Stimulated activated memory B cell treated with anti-CD40 and anti-IgM and Interleukin-4, amounts not matched to agents 10 μg/mL and 1 μg/mL and 100 μg/mL, for 72 hours (primary cell): ENCODE measurements at places on chromosomes 5 and 9.

DNA sequence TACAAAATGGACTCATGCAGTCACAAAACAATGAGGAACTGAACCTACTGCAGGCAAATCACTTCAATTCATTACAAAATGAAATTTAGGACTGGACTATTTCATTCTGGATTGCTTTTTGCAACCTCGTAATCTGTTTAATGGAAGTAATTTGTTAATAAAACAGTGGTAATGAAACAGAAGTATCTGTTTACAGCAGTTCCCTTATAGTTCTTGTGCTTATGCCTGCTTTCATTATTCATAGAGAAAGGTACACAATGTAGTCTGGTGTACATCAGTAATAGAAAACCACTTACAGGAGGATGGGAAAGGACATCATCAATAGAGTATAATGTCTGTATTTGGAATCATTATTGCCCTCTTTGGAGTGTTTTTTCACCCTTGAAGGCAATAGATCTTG is 389.2 kb upstream of the NUDT12 start:
- no peak for ATAC-seq

DNA sequence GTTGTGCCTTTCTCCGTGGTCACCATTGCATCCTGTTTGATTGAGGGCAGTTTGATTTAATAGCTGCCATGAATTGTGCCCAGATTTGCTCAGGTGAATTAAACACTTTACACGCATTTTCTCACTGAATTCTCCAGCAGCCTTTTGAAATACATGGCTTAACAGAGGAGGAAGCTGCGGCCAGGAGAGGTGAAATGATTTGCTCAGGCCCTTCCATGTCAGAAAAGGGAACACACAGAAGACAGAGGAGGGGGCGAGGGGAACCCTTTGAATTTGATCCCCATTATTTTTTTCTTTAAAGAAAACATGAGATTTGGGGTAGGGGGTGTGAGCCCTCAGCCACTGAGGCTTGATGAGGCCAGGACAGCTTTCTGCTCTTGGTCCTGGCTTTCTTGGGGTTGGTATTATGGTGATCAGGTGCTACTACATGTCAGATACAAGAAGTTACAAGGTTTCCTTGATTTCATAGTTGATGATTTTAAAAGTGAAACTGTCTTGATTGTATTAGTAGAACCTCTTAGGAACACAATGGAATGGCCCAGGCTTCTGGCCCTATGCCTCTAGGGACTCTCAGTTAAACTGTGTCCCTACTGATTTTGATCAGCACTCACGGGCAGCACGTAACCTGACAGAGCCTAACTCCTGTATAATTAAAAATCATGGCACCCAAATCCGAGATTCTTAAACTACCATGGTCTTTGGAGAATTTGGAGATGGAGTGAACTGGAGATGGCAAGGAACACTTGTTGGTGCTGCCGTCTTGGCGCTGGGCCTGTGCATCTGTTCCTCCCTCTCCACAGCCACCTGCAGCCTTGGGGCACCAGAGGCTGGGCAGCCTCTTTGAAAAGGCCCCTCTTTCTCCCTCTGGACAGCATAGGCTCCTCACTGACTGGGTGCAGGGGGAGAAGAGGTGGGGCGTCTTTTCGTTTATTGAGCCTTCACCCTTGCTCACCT is 107.9 kb downstream of the TRIO start:
- peak; percentile 67 for ATAC-seq

DNA sequence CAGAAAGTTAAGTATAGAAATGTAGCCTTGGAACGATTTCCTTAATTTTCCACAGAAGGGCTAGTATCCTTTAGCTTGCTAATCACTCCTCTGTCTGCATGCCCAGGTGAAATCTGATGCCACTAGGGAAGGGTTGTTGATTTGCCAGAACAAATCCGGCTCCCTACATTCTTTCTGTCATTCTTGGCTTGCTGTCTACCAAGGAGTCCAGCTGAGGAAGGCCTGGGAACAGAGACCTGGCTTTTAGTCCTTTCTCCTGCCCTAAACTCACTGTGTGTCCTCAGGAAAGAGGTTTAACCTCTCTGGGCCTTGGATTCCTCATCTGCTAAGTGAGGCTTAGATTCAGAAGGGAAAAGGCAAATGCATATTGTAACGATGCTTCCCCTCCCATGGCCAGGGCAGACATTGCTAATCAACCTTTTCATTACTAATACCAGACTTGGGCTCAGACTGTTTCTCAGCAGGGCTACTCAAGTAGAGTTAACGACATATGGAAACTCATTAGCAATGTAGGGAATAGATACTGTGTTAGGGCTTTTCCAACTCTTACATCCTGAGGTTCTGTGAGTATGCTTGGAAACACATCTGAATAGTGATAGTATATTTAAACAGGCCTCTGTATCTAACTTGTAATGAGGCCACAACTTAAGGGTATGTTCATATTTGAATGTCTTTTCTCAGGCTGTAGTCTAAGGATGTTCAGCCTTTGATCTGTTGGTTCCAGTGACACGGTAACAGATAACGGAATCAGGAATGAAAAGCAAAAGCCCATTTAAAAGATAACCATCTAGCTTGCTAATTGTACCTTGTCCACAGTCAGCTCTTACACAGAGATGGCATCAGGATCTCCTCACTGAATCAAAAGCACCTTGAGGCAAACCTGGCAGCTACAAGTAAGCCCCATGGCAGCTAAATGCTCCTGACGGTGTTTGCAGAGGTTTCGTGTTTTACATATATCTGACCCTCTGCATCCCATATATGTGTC is 4.1 kb downstream of the GALNT10 start:
- no peak for ATAC-seq

DNA sequence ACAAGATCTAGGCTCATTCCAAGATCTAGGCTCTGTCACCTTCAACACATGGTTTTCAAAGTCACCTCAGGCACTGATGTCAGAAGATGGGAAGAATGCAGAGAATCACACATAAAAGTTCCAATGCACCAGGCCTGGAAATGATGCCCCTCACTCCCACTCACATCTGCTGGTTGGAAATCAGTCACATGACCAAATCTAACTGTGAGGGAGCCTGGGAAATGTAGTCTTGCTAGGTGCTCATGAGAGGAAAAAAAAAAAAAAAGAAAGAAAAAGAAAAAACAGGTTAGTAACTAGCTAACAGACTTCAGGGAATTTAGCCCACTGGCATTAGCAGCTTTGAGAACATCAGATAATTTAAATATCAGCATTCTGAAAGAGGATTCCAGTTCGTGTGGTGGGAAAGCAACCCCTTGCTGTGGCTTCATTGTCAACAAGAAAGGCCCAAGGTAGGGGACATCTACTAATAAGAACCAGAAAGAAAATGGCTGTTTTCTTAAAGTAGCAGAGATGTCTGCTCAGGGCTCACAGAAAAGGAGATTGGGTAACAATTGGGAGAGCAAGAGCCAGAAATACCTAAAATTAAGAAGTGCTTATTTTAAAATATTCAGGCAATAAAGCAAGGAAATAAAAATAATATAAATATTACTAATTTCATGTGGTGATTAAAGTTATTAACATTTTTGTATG is 614.3 kb downstream of the ACTL7B start:
- no peak for ATAC-seq

GRCh38 chr5:97628807-97629206 is 445.8 kb upstream of the RIOK2 start:
- ATAC-seq = no peak

DNA sequence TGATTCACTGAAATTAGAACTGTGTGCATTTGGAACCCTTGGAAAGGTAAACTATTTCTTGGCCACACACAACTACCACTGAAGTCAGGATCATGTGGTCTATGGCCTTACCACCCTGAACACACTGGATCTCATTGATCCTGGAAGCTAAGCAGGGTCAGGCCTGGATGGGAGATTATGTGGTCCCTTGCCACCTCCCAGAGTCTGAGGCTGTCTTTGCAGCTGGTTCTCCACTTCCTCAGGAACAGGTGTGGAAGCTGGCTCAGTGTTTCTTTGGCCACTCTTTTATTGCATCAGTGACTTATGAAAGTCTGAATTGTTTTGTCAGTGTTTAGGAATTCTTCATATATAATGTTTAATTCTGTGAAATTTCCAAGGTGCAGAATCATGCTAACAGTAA is 89.2 kb downstream of the TEK start:
- no peak for ATAC-seq

DNA sequence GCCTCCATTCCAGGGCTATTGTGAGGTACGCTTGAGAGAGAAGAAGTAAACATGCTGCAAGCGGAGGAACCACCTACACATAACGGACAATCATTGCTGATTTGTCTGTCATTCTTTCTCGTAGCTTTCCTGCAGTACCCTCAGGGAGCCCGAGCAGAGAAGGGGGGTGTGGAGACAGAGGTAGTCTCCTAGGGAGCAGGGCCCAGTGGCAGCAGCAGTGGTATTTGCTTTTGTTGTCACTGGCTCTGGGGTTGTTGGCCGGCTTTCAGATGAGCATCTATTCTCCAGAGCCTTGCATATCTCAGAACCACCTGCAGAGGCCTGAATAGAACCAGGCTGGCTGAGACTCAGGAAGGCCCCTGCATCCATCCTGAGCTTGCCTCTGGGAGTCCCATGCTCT is 19.9 kb downstream of the ENHO start:
- ATAC-seq = no peak

- ATAC-seq = no peak
Observed at GRCh38 chr5:109759306-109759705, 69.6 kb downstream of the MAN2A1 start.

- no peak for ATAC-seq
Observed at GRCh38 chr5:78837836-78838235, 147.3 kb downstream of the ARSB start.

- ATAC-seq = no peak
Observed at GRCh38 chr9:112670991-112671625, 46.8 kb downstream of the INIP start.

GRCh38 chr9:133738640-133739225 is 581 bp upstream of the SARDH start:
- no peak for ATAC-seq

DNA sequence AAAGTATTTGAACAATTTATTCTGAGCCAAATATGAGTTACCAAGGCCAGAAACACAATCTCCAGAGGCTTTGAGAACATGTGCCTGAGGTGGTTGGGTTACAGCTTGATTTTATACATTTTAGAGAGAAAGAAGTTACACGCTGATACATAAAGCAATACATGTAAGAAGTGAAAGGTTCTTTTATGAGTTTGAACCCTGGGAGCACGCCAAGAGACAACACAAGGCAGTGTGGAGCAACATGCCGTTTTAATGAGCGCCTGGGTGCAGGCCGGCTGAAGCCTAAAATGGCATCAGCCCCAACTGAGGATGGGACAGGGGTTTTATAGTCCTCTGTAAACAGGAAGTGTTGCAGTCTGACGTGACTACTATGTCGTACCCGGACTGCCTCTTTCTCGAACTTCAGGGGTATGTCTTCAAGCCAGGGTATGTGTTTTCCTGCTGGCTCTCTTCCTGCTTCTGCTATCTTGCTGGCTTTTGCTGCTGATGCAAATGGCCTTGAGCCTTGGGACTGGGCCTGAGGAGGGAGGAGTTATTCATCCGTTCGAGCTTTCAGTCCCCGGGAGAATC is 193.7 kb downstream of the CYLC2 start:
- ATAC-seq = no peak

DNA sequence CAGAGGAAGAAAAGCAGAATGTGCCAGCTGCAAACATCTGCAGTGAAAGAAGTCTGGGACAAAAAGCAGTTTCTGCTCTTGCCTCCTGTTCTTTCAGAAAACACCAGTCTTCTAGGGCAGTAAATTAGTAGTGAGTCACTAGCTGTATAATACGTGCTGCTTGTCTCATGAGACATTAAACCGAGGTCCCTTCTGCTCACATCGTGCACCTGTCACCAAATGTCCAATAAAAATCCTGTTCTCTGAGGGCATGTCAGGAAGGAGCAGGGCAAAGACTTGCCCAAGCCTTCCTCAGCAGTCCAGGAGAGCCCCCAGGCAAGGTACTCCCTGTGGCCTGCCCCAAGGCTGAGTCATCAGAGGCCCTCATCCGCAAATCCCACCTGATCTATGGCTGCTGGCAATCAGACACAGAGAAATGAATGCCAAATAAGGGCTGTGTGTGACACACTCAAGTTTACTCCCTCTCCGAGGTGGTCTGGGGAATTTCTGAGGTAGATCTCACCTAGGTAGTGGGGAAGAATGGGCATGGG is 255.3 kb upstream of the SMARCA2 start:
- ATAC-seq = no peak

GRCh38 chr5:139949710-139950109 is 93.4 kb downstream of the NRG2 start:
- ATAC-seq = no peak

DNA sequence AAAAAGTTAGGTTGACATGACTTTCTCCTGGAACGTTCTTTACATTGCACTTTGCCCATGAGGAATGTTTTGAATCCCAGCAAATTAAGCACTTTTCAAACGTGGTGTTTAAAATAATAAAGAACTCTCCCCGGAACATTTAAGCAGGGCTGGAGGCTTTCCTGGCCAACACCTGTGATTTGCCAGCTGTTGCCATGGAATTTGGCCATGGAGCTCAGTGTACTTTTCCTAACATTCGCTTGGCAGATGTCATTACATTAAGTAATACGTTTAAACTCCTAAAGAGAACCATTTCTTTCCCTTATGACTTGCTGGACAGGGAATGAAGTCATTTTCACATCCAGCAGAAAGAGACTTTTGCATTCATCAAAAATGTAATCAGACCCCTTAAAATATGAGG is 146.1 kb downstream of the GAS1 start:
- no peak for ATAC-seq

DNA sequence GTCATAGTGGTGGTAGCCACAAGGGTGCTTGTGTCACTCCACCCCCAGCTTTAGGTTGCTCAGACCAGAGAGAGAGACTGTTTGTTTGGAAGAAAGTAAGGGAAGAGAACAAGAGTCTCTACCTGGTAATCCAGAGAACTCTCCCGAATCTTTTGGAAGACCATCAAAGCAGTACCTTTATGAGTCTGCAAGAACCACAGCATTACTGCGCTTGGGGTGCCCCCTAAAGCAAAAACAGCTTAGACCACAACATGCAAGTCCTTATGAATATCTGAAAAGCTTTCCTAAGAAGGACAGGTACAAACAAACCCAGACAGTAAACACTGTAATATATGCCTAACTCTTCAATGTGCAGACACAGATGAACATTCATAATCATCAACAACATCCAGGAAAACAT is 1398.6 kb upstream of the C9orf72 start:
- ATAC-seq = no peak

DNA sequence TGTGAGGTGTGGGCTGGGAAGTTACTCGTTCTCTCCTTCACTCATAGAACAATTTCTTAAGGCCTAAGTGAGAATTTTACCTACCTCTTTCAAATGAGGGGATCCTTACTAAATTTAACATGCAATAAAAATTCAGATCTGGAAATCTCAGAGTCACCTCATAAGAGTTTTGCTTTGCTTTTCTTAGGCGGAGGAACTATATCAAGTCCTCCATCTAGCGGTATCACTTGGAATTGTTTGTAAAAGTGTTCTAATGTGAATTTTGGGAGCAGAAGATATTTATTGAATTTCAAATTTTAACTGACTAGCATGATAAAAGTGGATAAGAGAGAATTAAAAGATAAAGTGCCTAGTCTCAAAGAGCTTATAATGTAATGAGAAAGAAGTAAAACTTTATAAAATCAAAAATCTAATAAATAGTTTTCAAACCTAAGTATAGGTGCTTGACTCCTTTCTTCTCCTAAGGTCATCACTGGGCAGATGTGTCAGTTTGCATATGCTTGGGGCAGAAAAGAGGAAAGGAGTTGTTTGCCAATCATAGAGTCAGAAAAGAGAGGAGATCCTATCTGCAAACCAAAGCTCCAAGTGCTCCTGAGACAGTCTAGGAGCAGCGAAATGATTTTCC is 145.7 kb upstream of the DAB2 start:
- ATAC-seq = no peak

- ATAC-seq = no peak
Observed at GRCh38 chr5:116598911-116599310, 24.3 kb upstream of the SEMA6A start.
